ENCODE measurements at places on chromosomes 16 and 17.
A peak's percentile ranks its signal among the peaks of the same experiment; 100 is the strongest.

DNA sequence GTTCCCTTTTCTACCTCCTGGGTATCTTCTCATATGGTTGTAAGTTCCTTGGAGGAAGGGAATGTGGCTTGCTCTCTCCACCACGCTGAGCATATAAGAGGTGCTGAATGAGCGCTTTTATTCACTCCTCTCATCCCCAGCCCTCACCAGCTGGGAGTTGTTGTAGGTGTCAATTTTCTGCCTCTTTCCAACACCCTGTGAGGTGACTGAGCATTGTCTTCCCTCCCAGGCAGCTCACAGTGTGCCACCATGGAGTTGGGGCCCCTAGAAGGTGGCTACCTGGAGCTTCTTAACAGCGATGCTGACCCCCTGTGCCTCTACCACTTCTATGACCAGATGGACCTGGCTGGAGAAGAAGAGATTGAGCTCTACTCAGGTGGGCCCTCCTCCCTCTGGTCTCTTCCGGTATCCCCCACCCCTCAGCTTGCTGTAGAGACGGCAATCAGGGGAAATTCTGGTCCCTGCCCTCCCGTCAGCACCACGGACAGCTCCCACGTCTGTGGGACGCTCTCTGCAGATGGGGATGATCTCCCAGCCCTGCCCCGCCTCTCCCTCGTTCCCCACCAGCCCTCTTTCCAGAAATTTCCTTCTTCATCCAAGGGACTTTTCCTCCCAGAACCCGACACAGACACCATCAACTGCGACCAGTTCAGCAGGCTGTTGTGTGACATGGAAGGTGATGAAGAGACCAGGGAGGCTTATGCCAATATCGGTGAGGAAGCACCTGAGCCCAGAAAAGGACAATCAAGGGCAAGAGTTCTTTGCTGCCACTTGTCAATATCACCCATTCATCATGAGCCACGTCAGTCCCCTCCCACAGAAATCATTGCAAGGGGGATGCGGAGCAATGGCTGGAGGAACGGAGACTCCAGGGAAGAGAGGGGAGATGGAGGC is 18.3 kb downstream of the CIITA start:
- DNase-seq, result no peak

DNA sequence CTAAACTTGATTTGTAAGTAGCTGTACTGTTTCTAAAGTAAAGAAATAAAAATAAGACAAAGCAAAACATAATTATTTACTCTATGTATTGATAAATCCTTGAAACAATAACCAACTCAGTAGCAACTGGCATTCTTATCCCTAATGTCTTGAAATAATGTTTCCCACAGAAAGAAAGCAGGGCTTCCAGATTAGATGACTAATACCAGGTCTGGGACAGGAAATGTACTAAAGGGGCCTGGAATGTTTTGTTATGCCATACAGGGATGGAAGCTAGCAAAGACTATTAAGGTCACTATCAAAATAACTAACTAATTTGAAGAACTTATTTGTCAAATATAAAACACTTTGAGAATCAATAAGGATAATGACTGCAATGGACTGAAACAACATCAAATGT is 82.1 kb downstream of the CFDP1 start:
- DNase-seq, result no peak

GRCh38 chr16:82713778-82714177 is 87.0 kb downstream of the CDH13 start:
- DNase-seq, result no peak

GRCh38 chr16:29811896-29812665 is at the start of gene PRRT2:
Gene PRRT2 (plus strand): TSS chr16:29812193. CDS start chr16:29813055, 862 bp downstream.
- no peak for DNase-seq

- DNase-seq, result no peak
These were observed 11.8 kb downstream of the TEX14 start for GRCh38 chr17:58680038-58680369.

GRCh38 chr17:65545705-65546523 is 15.5 kb downstream of the AXIN2 start:
- DNase-seq, result no peak

GRCh38 chr17:9116861-9117568 is 95.7 kb downstream of the NTN1 start:
- no peak for DNase-seq

DNA sequence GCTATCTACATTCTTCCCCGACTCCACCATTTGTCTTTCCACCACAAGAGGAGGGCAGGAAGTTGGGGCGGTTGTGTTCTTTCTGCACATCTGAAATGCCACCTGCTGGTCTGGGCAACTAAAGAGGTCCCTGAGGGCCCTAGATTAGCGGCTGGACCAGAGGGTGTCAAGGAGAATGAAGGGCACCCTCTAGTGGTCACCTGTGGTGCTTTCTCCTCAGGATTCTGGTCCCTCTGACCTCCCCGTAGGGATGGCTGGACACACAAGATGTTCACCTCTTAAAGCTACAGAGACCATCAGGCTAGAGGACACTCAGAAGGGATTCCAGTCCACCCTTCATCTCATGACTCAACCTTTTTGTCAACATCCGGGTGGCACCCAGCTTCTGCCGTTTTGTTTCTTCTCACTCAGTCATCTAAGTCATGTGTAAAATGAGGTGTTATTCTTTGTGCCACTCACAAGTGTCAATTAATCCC is 2.9 kb upstream of the SCIMP start:
- DNase-seq, result peak; percentile 31

GRCh38 chr16:19997264-19997663 is 76.4 kb downstream of the GPR139 start:
- no peak for DNase-seq

DNA sequence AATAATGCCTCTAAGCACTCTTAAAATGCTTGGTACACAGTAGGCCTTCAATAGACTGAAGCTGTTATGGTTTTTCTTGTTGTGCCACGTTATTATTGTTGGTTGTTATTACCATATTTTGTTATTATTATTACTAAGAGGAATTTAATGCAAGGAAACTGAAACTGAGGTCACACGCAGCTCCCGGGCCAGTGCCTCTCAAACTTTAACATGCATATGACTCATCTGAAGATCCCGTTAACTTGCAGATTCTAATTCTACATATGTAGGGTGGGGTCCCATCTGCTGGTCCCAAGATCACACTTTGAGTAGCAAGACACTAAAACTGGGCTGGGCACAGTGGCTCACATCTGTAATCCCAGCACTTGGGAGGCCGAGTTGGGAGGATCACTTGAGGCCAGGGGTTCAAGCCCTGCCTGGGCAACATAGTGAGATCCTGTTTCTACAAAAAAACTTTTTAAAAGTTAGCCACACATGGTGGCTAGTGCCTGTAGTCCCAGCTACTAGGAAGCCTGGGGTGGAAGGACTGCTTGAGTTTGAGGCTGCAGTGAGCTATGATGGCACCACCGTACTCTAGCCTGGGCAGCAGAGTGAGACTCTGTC is 888 bp downstream of the ACSM5 start:
- no peak for DNase-seq
